ENCODE measurements at places on chromosomes 16 and 17.

DNA sequence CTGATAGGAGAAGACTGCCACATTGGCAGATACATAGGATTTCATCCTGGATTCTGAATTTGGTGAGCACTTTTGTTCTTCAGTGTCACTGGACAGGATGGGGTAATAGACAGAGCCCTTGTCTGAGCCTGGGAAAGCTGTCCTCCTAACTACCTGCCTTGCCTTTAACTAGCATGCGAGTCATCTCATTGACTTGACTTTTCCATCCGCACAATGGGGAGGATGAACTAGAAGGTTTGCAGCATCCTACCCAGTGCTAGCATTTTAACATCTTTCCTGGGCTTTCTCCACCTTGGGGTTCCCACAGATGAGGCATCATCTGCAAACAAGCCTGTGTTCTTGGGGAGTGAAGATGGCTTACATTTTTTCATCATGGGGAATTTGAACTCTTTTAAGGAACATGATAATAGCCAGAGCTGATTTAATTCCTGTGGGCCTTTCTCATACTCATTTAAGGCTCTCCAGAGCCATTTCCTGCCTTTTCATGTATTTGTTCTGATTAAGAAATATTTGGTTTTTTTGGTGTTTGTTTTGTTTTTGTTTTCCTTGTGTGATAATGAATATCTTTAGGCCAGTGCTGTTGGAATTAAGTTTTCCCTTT is 139.5 kb downstream of the MSI2 start:
- DNase-seq, result no peak

- DNase-seq, result no peak
Measured at GRCh38 chr17:62057696-62058095, 7.4 kb downstream of the MED13 start.

DNA sequence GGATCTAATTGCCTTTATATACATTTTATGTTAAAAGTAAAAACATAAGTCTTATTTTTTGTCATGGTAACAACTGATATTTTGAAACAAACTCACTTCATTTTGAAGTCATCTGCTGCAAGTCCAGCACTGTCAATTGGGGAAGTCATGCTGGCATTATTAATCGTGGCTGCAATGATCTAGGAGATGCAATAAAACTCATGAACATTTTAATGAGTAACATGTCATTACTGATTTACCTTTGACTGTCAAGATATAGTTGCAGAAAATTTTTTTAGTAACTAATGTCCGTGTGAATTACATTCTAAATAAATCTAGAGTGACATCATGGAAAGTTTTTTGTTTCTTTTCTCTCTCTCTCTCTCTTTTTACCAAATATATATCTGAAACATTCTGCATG is 17.3 kb upstream of the KRT24 start:
- no peak for DNase-seq

GRCh38 chr16:48029768-48030167 is 126.0 kb downstream of the ABCC12 start:
- no peak for DNase-seq

- no peak for DNase-seq
Measured at GRCh38 chr16:67400901-67401300, 7.6 kb upstream of the TPPP3 start.

DNA sequence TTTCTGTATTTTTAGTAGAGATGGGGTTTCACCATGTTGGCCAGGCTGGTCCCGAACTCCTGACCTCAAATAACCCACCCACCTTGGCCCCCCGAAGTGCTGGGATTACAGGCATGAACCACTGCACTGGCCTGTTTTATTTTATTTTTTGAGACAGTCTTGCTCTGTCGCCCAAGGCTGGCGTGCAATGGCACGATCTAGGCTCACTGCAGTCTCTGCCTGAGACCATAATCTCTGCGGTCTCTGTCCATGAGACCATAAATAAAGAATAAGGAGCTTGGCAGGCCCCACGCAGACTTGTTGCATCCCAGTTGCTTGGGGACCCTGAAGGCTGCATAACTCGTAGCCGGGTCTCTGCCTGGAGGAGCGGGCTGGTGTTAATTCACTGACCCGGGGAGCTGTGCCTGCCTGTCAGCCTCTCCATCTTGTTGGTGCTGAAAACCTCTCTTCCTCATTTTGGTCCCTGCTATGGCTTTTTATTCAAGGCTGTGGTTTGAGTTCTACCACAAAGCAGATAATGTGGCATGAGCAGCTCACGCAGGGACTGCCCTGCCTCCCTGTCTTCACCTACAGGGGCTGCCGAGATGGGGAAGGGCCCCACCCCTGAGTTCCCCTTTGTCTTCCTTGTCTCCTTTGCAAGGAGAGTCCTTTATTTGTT is 82.1 kb downstream of the MSI2 start:
- no peak for DNase-seq

Data from erythroblast (primary cell).